Muscle of arm (tissue), 14 donors: ENCODE measurements at places on chromosomes 2 and 18. TPM values are rescaled to one million over a fixed set of nuclear protein-coding genes. Genes with fewer than 3 reads are reported as not detected.

ADD2 gene
- polyA plus RNA-seq, result 3.0 TPM

DNAJC5G gene
- polyA plus RNA-seq, result 0.28 TPM

FEV gene
- 5.7 TPM for polyA plus RNA-seq

MTX2 gene
- 53.1 TPM for polyA plus RNA-seq
